ENCODE measurements at places on chromosomes 7 and 10.

GRCh38 chr7:152579070-152579469, 96.9 kb downstream of the XRCC2 start:
- no peak for DNase-seq

DNA sequence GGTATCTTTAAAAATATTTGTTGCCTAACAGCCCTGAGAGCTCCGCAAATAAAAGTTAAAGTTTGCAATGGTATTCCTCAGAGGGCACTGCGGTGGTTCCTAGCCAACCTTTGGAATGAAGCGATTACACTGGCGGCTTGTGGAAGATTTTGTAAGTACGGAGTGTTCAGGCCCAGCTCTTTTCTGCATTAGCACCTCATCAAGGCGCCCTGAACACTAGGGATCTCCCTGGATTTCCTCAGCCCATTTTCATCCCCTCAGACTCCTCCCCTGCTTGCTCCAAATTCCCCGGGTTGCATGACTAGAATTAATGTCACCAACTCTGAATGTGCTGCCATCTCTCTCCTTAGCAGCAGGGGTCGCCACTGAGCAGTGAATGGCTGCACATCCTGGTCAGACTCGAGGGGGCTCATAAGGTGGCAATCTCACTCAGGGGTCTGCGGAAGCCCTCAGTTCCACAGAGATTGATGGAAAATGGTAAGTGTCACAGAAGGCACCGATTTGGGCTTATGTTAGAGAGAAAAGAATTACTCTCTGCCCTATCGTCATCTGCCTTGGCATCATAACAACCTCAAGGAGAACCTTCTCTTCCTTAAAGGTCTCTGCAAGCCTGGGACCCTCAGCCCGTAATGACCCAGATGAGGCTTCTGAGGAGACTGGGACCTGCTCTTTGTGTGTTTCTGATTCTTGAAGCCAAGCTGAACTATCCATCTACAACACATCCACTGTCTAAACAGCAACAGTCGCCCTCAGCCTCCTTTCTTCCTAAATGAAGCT, 262.8 kb upstream of the AOAH start:
- DNase-seq: peak; percentile 30

DNA sequence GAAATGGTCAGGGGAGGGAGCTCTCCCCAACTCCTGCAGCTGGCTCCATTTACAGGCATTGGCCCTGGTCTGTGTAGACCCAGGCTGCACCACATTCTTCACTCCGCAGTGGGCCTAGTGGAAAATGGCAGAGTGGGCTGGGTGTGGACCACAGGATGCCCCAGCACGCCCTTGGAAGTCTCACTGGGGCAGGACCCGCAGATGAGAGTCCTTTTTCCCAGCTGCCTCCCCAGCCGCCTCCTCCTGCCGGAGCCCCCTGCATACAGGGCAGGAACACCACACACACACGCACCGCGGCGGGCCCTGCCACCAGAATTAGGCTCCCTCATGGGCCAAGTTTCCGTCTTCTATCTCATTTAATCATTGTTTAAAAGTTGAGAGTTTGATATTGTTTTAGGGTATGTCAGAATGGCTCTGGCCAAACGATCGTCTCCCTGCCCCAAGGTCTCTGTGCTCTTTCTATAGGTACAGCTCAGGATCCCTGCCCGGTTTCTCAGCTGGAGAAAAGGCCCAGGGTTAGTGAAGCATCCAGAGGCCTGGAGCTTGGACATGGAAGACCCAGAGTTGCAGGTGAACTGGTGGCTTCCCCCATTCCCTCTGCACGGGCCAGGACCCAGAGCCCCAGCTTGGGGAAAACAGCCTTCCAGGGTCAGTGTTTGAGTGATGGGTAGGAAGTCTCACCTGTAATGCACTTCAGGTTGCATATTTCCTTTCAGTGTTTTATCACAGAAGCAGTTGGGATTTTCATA, 42.0 kb downstream of the ZNF467 start:
- no peak for DNase-seq

GRCh38 chr10:78623578-78624215, 445.1 kb upstream of the ZMIZ1 start:
- DNase-seq: no peak

DNA sequence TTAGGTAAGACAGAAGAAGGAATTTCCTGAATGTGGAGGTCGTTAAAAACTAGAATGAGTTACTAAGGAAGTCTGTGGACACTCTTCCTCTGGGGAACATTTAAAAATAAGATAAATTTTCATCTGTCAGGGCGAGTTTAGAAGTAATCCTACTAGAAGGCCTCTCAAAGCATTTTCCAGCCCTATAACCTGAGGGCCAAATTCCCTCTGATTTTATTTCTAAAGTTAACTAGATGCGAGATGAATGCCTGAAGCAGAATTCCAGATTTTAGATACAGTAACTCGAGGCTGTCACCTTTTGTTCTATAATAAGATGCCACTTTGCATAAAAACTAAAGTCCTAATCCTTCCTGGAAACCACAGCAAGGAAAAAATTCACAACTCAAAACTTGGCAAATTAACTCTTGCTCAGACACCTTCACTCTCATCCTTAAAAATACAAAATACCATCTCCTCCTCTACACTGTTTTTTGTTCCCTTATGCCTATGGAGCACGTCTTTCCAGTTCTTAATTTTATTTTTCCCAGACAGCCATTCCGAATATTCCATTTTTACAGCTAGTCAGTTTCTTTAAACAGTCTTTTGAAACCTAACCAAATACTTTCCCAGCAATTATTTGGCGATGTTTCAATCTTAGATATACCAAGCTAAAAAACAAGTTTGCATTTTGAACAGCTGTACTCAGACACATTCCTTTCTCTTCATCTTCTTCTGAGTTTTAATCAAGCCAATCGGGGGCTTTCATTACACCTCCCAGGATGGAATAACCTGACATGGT, 420.7 kb upstream of the NFE2L3 start:
- no peak for DNase-seq

DNA sequence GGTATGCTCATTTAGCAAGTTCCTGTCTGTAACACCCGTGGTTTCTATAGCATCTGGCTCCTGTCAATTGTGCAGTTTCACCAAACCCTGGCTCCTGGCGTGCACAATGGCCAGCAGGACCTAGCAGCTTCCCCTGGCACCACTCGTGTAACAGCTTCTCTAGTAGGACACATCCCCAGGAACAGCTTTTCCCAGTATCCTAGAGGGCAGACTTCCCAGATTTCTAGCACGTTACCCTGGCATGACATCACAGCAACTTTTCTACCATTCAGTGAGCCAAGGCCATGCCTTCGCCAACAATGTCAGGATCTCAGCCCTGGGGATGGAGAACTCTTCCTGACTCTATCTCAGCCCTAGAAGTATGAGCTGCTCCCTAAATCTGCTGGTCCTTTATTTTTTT, 6.5 kb downstream of the YME1L1 start:
- DNase-seq: no peak

DNA sequence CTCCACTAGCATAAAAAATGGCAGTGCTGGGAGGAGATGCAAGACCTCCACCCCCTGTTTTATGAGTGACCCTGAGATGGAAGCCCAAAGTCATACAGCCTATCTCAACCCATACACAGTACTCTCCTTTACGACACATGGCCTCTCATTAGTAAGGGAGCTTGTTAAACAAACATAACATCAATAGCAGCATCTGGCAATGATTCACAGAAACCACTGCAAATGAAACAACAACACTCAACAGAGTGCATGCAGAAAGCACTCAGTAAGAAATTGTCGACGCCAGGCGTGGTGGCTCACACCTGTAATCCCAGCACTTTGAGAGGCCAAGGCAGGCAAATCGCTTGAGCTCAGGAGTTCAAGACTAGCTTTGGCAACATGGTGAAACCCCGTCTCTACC, 27.5 kb upstream of the FIGNL1 start:
- no peak for DNase-seq

DNA sequence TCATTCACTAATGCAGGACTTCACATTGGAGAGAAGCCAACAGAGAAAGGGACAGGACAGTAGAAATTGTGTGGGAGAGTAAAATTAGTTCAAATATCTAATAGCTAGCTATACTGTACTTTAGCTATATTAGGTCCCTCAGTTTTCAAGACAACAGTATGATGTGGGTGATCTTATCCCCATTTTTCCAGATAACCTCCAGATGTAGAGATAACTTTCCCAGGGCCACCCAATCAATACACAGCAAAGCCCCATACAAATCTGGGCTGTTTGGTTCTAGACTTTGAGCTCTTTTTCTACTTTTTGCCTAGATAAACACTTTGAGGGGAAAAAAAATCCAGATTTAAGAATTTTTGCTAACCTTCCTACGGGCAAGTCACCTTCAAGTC, 482 bp upstream of the CLDN12 start:
- DNase-seq: no peak

- peak; percentile 27 for DNase-seq
Observed at GRCh38 chr10:133358162-133358924, 524 bp upstream of the FUOM start.

DNA sequence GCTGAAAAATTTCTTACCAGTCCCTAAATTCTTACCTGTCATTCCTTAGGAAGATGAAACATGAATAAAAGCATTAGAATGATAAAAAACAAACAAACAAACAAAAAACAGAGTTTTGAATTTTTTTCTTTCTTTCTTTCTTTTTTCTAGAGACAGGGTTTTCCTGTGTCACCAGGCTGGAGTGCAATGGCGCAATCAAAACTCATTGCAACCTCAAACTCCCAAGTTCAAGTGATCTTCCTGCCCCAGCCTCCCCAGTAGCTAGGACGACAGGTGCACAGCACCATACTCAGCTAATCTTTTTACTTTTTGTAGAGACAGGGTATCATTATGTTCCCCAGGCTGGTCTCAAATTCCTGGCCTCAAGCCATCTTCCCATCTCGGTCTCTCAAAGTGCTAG, 26.5 kb downstream of the NT5C2 start:
- DNase-seq: no peak

GRCh38 chr10:80471001-80471400, 16.9 kb downstream of the TSPAN14 start:
- no peak for DNase-seq

GRCh38 chr7:107691716-107692115, 31.1 kb downstream of the SLC26A4 start:
- no peak for DNase-seq

GRCh38 chr10:50528206-50528605, 95.5 kb downstream of the SGMS1 start:
- no peak for DNase-seq

DNA sequence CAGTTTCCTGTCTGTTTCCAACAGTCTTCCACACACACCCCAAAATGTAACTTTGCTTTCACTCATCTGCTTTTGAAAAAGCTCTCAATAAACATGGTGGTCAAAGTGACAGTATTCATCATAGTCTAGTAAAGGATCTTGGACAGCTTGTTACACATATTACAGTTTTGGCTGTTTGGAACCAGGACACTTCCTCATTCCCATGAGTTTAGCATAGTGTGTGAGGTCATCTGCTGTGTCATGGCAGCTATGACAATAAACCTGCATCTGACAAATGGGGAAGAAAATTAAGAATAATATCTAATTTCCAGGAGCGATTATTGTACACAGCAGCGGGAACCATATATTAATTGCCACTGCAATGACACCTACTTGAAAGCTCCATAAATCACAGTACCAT, 184.3 kb upstream of the SLC26A5 start:
- no peak for DNase-seq

DNA sequence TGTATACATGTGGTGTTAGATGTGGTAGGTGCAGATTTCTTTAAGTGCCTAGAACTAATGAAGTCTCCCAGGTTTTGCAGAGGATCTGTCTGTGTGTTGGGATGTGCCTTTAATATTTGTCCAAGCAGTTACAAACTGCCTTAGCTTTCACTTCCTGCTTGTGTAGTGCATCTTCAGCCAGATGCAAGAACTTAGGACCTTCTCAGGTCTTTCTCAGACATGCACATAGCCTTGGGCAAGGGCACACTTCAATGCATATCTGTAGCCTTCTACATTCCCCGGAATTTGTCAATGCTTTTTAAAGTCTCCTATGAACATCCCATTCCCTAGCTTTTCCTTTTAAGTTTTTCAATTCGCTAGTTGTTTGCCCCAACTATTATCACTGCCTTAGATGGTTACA, 47.2 kb upstream of the SLC39A12 start:
- no peak for DNase-seq

DNA sequence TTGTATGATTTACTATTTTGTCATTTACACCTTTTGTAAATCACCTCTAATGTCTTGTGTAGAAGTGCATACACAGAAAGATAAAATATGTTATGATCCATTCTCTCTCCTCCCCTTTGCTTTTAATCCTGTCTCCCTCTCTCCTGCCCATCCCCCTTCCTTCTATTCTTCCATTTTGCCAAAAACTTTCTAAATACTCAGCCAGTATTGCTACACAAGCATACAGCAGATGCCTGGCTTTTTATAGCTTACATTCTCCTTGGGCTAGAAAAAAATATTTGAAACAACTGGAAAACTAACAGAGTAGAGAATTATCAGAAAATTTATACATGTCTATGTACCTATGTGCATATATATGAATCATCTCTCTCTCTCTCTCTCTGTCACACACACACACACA, 308.7 kb upstream of the BMPER start:
- no peak for DNase-seq

DNA sequence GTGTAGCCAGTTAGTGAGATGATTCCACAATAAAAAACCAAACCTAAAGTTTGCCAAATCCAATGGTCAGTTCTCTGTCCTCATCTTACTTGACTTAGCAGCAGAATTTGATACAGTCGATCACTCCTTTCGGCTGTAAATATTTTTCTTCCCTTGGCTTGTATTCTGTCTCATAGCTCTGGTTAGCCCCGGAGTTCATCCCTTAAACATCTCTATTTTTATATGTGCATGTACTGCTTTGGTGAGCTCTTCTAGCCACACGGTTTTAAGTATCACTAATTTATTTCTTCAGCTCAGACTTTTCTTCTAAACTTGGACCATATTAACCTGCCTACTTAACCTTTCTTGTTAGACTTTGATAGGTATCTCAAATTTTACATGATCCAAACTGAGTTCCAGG, 17.8 kb upstream of the ASB15 start:
- DNase-seq: no peak

DNA sequence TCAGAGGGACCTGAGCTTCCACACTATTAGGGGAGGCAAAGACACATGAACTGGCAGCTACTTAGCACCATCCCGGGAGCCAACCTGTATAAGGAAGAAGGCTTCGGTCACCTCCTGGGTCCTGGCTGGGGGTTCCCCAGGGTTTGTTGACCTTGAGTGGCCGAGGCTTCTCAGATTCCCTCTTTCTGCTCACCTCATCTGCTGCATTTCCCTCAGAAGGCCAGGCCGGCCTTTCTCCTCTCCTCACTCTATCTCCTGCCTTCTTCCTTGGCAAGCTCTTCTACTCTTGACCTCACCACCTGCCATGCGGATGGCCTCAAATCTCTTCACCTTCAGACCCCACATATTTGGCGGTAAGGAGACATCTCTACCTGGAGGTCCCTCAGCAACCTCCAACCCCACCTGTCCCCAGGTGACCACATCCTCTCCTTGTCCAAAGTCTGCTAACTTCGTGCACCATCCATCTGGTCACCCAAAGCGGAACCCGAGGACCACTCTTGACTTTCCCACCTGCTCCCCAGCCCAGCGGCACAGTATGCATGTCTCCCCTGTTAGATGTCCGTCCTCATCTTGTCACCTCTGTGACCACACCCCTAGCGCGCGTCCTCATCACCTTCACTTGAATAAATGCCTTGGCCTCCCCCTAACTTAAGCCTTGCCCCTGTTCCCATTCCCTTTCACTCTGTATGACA, 133.8 kb upstream of the UNC5B start:
- DNase-seq: no peak

GRCh38 chr10:93071177-93071472, 2.6 kb upstream of the CYP26A1 start:
- DNase-seq: no peak

- no peak for DNase-seq
Observed at GRCh38 chr7:80508440-80508839, 3.4 kb downstream of the GNAT3 start.

Measured in CD4-positive, alpha-beta memory T cell (primary cell).